ENCODE measurements at places on chromosomes 13 and 19. TPM values are rescaled to one million over a fixed set of nuclear protein-coding genes. Genes with fewer than 3 reads are reported as not detected.
A peak's percentile ranks its signal among the peaks of the same experiment; 100 is the strongest.

The FREM2 gene
- total RNA-seq, result 16.1 TPM

The SPART gene
- total RNA-seq, result 62.6 TPM

The PCDH9 gene
- 1.6 TPM for total RNA-seq

DNA sequence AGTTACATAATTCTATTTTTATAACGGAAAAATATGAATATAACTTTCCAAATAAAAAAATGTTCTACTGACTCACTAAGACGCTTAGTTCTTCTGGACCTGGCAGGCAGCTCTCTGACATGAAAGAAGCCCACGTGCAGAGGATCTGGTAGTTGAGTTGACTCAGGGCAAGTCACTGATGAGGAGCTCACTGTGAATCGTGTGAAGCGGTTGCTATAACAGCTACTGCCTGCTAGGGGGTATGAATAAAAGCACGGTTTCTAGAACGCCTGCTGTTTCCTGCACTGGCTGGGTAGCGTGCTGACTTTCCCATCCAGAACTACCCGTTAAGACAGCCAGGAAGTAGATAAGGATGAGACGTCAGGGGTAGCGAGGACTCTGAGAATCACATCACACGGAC lies 54.7 kb upstream of the WASF3 start:
- peak; percentile 65 for DNase-seq

- DNase-seq, result no peak
Measured at GRCh38 chr19:46022061-46022430, 807 bp downstream of the PGLYRP1 start.

GRCh38 chr13:104757712-104758111 lies 1691.5 kb upstream of the SLC10A2 start:
- DNase-seq, result no peak

DNA sequence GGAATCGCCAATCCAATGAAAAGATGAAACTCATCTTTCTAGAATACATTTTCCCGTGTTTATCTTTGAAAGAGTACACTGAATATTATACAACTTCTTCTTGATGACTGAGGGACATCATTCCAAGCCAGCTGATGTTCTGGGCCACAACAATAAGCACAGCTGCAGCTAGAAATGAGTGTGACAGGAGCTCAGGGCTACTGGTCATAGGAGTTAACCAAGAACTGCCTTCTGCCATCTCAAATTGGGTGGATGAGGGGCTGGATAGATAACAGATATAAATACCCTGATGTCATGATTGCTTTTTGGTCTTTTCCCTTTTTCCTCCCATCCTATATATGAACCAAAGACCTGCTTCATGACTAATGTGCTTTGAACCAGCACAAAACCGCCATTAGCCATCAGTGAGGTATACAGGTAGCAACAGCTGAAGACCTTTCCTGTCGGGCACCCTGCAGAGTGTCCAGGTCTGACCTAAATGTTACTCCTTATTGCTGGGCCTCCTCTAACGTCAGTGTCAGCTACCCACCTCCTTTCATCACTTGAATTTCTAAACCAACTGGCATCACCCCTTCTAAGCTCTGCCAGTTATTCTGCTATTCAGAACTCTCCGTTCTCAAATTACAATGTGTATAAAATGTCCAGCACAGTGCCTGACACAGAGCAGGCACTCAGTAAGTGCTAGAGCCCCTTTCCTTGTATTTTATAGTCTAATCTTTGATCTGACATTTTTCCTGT lies 178.2 kb downstream of the ENOX1 start:
- DNase-seq, result no peak

- DNase-seq, result no peak
Measured at GRCh38 chr13:43647471-43647870, 139.3 kb downstream of the ENOX1 start.

The NR2F6 gene
- 111 TPM for total RNA-seq

- DNase-seq, result peak; percentile 75
Measured at GRCh38 chr19:2239771-2240770, 3.4 kb downstream of the SF3A2 start.

The ZNF486 gene
- 27.6 TPM for total RNA-seq

The RGL3 gene
- total RNA-seq, result 130 TPM

- no peak for DNase-seq
Measured at GRCh38 chr13:80860845-80861244, 519.9 kb upstream of the SPRY2 start.

The NCAN gene
- total RNA-seq, result 0.77 TPM

DNA sequence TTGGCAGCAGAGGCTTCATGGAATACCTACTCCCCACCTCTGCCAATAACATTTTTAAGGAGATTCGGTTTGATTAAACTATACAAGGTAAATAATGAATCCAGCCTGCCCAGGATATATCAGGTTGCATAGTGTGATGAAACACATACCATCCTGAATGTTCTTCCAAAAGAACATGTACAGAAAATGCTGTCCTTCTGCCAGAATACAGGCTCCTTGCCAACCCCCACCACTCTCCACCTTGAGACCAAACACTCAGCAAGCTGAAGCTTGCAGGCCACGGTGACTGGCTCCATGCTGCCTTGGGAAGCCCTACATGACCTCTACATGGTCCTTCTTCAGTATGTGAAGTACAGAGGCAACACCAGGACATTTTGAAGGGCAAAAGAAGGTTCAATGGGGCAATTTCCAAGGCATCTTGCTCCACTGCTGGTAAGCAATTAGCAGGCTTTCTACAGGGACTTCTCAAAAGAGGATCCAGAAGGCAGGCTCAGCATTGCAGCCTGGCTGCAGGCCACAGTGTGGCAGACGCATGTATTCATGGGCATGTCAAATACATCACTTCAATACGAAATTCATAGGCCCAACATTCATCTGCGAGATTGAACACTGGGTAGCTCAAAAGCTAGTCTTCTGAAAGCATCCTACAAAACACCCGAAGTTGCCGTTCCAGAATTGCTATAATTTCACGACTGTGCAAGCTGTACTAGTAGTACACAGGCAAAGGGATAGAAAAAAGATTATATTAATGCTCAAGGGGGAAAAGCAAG lies 62.4 kb upstream of the SERP2 start:
- DNase-seq, result no peak

The CDX2 gene
- total RNA-seq, result not detected

The SMIM7 gene
- total RNA-seq, result 81.5 TPM

The LCP1 gene
- 3.0 TPM for total RNA-seq

- DNase-seq, result no peak
Measured at GRCh38 chr13:86052141-86052540, 252.9 kb upstream of the SLITRK6 start.

DNA sequence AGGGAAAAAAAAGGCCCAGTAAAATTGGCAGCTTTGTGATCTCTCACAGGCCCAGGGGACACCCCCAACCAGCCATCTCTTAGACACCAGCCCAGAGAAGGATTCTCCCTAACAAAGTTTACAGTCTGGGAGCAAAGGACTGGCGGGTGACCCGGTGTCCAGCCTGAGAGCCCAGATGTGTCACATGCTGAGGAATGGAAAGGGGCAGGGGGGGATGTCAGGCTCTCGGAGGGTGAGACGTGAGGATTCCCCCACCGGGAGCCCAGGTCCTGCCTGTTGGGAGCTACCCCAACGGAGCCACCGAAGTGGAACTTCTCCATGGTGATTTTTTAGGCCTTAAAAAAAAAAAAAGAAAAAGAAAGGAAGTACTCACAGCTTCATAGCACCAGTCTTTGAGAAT lies 4.8 kb upstream of the CTXN1 start:
- DNase-seq, result no peak

Data from endodermal cell (in vitro differentiated cells).